ENCODE measurements at places on chromosomes 4 and X. TPM values are rescaled to one million over a fixed set of nuclear protein-coding genes. Genes with fewer than 3 reads are reported as not detected.

KLHL15 gene
- 18.9 TPM for total RNA-seq

EVC2 gene
- 3.9 TPM for total RNA-seq

NLGN4X gene
- 5.0 TPM for total RNA-seq

GAGE1 gene
- total RNA-seq: not detected

USP17L29 gene
- not detected for total RNA-seq

MSX1 gene
- total RNA-seq: 4.0 TPM

PDZD11 gene
- 25.6 TPM for total RNA-seq

NOX1 gene
- not detected for total RNA-seq

C4orf50 gene
- 0.03 TPM for total RNA-seq

FGA gene
- total RNA-seq: 56.1 TPM

DTHD1 gene
- 33.4 TPM for total RNA-seq

CT45A3 gene
- 0.31 TPM for total RNA-seq

POLN gene
- total RNA-seq: 3.3 TPM

NPNT gene
- 160 TPM for total RNA-seq

PHOX2B gene
- not detected for total RNA-seq

MAP3K15 gene
- total RNA-seq: 0.34 TPM

WWC2 gene
- 74.2 TPM for total RNA-seq

Data from lung (tissue), 17 donors.